ENCODE measurements at places on chromosomes 13 and 19. TPM values are rescaled to one million over a fixed set of nuclear protein-coding genes. Genes with fewer than 3 reads are reported as not detected.

GRCh38 chr19:6233056-6233826 is 46.5 kb downstream of the MLLT1 start:
- no peak for DNase-seq

- no peak for DNase-seq
These were observed 7.0 kb upstream of the RCN3 start for GRCh38 chr19:49520705-49521319.

- no peak for DNase-seq
These were observed 24.2 kb downstream of the ADPRHL1 start for GRCh38 chr13:113428871-113429607.

- DNase-seq: no peak
These were observed 2.8 kb downstream of the ERCC1 start for GRCh38 chr19:45420871-45421270.

DNA sequence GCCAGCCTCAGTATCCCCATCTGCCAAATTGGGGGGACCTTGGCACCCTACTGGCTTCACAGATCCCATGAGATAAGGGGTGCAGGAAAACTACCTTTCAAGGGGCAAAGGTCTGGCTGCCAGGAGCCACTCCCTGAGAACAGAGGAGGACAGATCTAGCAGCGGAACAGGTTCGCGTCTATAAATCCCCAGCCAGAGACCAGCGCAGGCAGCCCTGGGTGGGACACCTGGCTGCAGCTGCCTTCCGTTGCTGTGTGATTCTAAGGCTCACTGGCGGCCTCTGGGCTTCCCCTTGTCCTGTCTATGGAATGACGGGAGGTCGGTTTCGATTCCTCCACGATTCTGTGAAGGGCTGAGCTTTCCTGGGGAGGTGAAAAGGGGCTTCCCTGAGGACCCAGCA is 7.3 kb downstream of the RELB start:
- no peak for DNase-seq

The ZNF175 gene
- 4.3 TPM for total RNA-seq

- no peak for DNase-seq
These were observed 63.9 kb downstream of the LATS2 start for GRCh38 chr13:20997301-20998161.

DNA sequence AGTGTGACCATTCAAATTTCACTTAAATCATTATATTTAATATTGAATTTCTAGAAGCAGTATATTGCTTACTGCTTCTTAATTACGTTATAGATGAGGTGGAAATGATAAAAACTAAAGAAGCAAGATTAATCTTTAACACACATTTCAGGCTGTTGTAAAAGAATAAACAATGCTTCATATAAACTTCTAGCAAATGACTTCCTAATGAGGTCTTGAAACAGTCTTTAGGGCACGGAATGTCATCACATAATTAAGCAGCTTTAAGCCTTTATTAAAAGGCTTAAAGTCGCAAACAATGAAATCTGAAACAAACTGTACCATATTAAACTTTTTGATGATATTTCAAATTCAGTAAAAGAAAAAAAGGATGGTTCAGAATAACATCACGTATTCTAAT is 1.9 kb downstream of the SLITRK6 start:
- DNase-seq: no peak

DNA sequence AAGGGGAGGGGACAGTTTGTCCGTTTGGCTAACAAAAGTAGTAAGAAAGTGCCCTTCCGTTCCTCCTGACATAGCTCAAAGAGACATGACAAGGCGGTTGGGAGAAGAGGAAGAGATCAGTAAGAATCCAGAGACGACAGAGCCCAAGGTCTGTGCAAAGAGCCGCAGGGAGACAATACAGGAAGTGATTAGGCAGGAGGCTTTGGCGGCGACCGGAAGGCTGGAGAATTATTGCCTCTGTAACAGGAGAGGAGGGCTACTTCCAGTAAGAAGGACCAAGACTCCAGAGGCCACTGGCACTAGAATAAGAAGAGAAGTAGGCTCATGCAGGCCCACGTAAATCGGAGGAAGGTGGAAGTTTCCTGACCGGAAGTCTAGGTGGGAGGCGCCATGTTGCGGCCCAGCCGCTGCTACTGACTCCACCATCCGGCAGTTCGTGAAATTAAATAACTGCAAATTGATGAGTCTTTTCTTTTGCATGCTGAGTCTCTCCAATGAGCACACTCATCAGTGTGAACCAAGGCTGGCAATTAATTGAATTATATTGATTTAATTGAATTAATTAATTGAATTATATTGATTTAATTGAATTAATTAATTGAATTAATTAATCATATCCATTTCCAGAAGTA is 9.9 kb downstream of the RFX2 start:
- no peak for DNase-seq

The NOVA2 gene
- 1.5 TPM for total RNA-seq

The FFAR1 gene
- 0.59 TPM for total RNA-seq
